ENCODE measurements at places on chromosomes 2 and 18. TPM values are rescaled to one million over a fixed set of nuclear protein-coding genes. Genes with fewer than 3 reads are reported as not detected.

RAB17 gene
- 4.5 TPM for total RNA-seq

IL1R2 gene
- 2.8 TPM for total RNA-seq

REEP1 gene
- total RNA-seq: 29.4 TPM

SERPINB13 gene
- not detected for total RNA-seq

LONRF2 gene
- 18.9 TPM for total RNA-seq

ANKRD44 gene
- total RNA-seq: 10.1 TPM

DSC2 gene
- total RNA-seq: 19.5 TPM

GKN1 gene
- total RNA-seq: not detected

CCDC141 gene
- 146 TPM for total RNA-seq

SAG gene
- 2.9 TPM for total RNA-seq

UNC80 gene
- total RNA-seq: 0.20 TPM

NEDD4L gene
- total RNA-seq: 68.0 TPM

LYG1 gene
- not detected for total RNA-seq

- DNase-seq: no peak
These were observed 35.4 kb downstream of the LBH start for GRCh38 chr2:30266705-30267104.

- DNase-seq: peak; percentile 74
These were observed 35.3 kb upstream of the PPP1CB start for GRCh38 chr2:28716265-28716865.

DNA sequence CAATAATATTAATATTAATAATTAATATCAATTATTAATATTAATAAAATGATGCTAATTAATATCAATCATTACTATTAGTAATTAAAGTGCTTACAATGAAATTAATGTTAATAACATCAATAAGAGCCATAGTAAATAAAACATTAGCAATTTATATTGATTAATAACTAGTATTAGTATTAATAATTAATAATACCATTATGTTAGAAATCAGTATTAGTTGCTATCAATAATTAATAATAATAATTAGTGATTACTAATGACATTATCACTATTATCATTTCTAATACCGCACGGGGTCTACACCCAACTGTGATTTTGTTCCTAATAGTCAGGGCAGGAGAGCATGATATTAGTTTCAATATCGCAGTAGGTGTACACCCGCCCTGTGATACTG lies 22.8 kb upstream of the AQP4 start:
- no peak for DNase-seq

GRCh38 chr2:45134726-45135125 lies 125.5 kb upstream of the SIX2 start:
- no peak for DNase-seq

DNA sequence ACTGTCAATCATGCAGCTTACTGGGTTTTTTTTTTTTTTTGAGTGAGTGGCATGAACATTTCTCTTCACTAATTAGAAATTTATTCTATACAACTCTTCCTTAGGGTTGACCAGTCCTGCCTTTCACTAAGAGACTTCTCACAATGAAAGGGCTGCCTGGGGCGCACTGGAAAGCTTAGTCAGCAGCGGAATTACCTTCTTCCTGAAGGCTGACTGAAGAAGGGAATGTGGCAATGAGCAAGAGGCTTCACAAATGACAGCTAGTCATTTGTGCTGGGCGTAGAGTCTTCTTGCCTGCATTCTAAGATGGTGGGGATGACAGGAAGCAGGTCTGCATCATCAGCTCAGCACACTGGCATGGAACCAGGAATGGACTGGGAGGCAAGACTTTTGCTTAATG lies 15.6 kb upstream of the SCN3A start:
- DNase-seq: no peak

DNA sequence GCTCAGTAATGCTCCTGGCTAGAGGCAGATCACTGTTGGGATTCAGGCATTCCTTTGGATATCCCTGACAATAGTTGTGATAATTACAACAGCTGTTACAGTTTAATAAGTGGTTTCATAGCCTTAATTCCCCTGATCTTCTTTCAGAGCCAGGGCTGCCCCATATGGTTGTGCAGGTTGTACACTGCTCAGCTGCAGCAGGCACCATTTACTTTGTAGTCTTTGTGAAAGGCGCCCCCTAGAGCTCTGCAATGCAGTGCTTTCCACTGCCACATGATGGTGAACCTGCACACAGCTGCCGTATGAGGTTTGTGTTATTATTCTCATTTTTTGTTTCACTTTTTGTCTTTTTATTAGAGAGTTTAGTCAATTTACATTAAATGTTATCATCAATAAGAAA lies 239.1 kb downstream of the KCNS3 start:
- no peak for DNase-seq

GRCh38 chr18:48139431-48140347 lies 209.2 kb upstream of the SMAD2 start:
- DNase-seq: no peak

- DNase-seq: no peak
These were observed 9.6 kb downstream of the CNGA3 start for GRCh38 chr2:98355881-98356280.

- no peak for DNase-seq
These were observed 93.3 kb upstream of the PAPOLG start for GRCh38 chr2:60662781-60663180.

- DNase-seq: peak; percentile 68
These were observed at the start of gene STEAP3 for GRCh38 chr2:119223521-119224390. STEAP3 (plus strand) TSS chr2:119223834; CDS start chr2:119231013, 7,179 bp downstream.

- no peak for DNase-seq
These were observed 31.8 kb upstream of the CAVIN2 start for GRCh38 chr2:191878548-191879279.

DNA sequence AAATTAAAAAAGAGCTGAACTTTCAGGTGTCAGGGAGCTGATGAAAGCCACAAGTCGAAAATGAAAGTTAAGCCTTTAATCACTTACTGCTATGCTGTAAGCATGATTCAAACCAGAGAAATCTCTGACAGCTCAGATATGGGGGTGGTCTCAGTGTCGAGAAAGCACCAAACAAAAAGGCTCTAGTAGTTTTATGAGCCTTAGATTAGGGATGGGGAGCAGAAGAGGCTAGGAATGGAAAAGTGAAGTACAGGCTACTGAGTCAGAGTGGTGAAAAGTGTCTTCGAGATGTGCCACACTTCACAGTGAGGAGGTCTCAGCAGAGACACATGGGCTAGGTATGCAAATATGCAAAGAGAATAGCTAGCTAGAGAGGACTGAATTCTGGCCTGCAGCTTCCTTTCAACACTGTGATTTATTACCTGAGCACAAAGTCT lies 482.2 kb downstream of the SPAG16 start:
- no peak for DNase-seq

DNA sequence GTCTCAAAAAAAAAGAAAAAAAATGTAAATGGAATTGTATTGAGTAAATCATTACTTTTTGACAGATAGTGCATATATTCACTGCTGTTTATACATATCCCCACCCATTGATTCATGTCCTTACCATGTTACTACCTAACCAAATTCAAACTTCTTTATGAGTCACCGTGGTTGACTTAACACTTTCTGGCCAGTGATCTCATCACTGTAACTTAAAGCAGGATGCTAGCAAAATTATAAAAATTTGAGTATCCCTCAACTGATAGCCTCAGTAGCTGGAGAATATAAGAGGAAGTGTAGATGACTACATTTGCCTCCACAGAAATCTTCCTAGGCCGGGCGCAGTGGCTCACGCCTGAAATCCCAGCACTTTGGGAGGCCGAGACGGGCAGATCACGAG lies 13.4 kb downstream of the CNOT9 start:
- DNase-seq: no peak
